Activated naive CD8-positive, alpha-beta T cell treated with anti-CD3 and anti-CD28 coated beads, Interleukin-2, amount 10 ng/mL, durations not matched to agents 7 days and 5 days (primary cell): ENCODE measurements at places on chromosomes 12 and 14.

DNA sequence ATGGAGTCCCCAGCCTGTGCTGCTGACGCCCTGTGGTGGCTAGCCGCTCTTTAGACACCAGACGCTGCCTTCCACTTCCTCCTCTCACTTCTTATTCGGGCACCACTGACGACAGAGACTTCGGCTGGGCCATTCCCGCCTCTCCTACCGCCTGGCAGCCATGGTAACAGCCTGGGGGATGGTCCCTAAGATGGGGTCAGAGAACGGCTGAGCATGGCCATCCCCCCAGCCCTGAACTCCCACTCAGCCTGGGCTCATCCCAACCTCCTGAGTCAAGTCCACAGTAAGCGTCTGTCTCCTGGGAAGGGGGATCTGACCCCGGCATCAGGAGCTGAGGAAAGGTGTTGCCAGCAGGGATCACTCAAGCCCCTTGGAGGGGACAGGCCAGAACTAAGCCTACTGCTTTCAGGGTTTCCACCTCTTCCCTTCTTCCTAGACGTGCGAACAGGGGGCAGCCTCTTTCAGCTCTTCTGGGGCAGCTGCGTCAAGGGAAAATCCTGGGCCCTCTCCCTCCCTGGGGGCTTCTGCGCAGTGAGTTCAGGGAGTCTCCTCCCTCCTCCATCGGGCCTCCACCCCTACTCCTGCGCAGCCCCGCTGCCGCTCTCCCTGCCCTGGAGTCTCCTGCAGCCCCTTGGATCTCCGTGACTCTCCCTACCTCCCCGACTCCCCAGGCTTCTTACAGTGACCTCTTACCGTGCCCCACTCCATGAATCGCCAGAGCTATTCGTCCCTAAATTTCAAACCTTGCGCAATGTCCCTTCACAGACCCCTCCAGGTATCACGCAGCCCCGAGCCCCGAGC lies 643 bp upstream of the TAMALIN start:
- peak overlapping the region; percentile 86 for H3K4me3 ChIP-seq
- H3K27ac ChIP-seq, result peak overlapping the region; percentile 82
- H3K4me1 ChIP-seq, result peaks cover 21% of the 10 kb centered on the region
- H3K36me3 ChIP-seq, result peaks cover 2% of the 10 kb centered on the region
- peaks cover 8% of the 10 kb centered on the region for H3K27me3 ChIP-seq

DNA sequence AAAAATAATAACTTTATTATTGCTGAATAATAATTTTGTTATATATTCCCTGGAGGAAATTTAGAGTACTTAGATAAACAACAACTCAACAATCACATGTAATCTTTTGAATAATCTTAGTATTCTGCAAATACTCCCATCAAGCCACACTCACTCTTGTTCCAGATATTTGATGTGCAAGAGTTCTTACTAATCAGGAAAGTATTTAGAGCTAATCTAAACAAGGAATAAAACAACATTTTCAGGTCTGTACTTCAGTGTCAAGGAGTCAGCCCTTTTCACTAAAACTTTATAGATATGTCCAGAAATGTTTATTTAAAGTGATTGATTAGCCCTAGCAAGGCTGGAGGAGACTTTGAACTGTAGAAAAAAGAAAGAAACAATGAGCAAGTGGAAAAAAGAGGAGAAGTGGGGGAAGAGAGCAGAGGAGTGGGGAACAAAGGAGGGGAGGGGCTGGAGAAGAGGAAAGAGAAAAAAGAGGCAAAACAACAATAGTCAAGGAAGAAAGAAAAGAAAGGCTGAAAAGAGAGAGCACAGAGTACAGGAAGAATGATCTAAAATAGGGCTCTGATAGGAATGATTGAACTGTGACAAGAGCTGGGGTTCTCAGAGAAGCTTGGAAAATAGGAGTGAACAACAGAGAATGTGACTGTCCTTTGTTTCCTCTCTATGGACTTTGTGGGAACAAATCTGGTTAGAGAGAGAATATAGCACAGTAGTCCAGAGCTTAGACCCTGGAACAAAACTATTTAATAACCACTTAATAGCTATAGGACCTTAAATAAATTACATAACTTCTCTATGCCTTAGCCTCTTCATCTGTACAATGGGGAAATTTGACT lies 238.7 kb downstream of the AKAP6 start:
- no peak overlapping the region for H3K4me3 ChIP-seq
- H3K27ac ChIP-seq, result no peak overlapping the region
- H3K36me3 ChIP-seq, result no peaks in the 10 kb centered on the region
- peaks cover 11% of the 10 kb centered on the region for H3K27me3 ChIP-seq
- DNase-seq, result no peak
- H3K4me1 ChIP-seq, result peaks cover 20% of the 10 kb centered on the region

DNA sequence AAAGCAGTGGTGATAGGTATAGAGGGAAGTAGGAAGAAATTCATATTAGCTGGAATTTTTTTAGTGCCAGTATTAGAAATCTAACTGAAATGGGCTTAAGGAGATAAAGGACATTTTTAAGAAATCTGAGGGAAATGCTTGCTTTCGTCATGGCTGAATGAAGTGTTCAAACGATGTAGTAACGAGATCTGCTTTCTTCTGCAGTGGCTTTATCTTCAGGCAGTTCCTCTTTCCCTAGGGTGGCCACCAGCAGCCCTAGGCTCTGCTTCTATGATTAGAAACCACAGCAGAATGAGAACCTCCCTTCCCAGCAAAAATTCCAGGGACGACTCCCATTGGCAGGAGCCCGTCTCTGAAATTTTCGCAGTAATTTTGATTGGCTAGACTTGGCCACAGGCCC lies 163.9 kb upstream of the FRMD6 start:
- no peaks in the 10 kb centered on the region for H3K4me1 ChIP-seq
- H3K27me3 ChIP-seq, result no peaks in the 10 kb centered on the region

DNA sequence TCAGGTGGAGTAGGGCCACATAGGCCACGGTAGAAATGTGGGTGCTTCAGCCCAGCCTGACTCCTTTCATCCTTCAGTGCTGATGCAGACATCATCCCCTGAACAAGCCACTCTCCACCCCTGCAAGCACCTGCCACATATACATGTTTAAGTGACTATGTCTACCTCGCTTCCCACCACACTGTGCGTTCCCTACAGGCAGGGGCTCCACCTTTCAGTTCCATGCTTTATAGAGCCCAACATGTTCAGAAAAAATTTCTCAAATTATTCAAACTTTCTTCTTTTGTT lies 11.6 kb downstream of the SLC7A7 start:
- no peaks in the 10 kb centered on the region for H3K36me3 ChIP-seq
- H3K27me3 ChIP-seq, result peaks cover 30% of the 10 kb centered on the region
- H3K4me1 ChIP-seq, result no peaks in the 10 kb centered on the region
- no peak overlapping the region for H3K27ac ChIP-seq
- no peak overlapping the region for H3K4me3 ChIP-seq
- no peak for DNase-seq

GRCh38 chr12:7374423-7375144 lies 69.4 kb downstream of the CD163L1 start:
- no peak overlapping the region for H3K27ac ChIP-seq
- no peaks in the 10 kb centered on the region for H3K36me3 ChIP-seq
- peaks cover 16% of the 10 kb centered on the region for H3K27me3 ChIP-seq
- no peaks in the 10 kb centered on the region for H3K4me1 ChIP-seq
- H3K4me3 ChIP-seq, result no peak overlapping the region

DNA sequence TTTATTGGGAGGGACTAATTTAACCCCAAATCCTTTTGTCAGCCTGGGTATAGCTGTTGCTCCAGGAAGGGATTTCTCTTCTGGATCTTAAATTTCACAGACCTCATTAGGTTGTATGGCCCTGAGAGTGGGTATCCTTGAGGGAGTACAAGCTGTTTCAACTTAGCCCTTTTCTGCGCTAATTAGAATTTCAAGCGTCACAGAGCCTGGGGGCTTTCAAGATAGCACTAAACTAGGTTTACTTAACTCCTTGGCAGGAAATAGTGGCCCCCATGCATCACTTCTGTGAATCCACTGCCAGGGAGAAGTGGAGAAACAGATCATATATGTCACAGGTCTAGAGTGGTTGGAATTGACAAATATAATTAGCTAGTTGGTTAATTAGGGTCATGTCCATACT lies 5.9 kb upstream of the PDE1B start:
- peaks cover 22% of the 10 kb centered on the region for H3K36me3 ChIP-seq
- H3K4me3 ChIP-seq, result no peak overlapping the region
- H3K27ac ChIP-seq, result no peak overlapping the region
- no peaks in the 10 kb centered on the region for H3K27me3 ChIP-seq
- DNase-seq, result no peak
- peaks cover 7% of the 10 kb centered on the region for H3K4me1 ChIP-seq

DNA sequence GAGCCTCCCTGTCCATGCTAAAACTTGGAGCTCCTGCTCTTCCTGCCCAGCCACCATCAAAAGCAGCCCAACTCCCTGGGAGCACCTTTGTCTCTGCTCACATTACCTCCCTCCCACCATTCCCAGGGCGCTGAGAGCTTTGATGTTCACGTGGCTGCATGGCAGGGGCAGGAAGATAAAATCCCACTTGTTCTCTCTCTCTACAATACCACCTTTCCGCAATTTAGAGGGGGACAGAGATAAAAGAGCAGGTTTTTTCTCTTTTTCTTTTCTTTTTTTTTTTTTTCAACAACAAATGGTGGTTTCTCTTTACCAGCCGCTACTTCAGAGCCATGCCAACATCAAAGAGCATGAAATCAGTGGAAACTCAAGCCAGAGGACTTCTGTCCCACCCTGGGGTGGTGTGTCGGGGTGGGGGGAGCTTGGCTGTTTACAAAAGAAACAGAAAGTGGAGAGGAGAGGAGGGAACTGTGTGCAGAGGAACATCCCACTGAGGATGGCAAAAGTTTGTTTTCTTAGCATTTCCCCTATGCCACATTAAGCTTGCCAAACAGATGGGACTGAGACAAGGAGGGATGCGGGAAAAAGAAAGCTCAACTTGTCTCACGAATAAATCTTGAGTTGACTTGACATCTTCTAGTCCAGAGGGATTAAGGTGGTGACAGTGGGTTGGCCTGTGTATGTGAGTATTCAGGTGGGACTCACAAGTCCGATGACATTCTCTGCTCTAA lies 103.7 kb upstream of the NUDT4 start:
- DNase-seq, result no peak
- H3K36me3 ChIP-seq, result peaks cover 1% of the 10 kb centered on the region
- H3K27ac ChIP-seq, result peak overlapping the region; percentile 81

DNA sequence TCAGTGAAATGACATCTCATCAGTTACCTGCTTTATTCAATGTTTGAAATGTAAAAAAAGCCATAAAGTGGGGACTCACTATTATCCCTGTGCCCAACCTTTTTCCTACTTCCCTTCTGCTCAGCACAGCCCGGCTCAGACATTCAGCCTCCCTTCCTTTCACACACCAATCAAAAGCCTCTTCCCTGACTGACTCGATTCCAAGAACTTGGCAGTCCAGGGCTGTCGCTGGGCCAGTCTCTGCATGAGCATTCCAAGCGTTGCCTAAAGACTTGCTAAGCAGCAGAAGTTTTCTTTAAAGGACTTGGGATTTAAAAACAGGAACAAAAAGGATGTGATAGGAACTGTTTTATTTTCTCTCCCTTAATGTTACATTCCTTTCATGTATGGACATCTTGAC lies 22.7 kb downstream of the ITPR2 start:
- H3K27me3 ChIP-seq, result no peaks in the 10 kb centered on the region
- no peak for DNase-seq
- no peak overlapping the region for H3K4me3 ChIP-seq
- H3K4me1 ChIP-seq, result peaks cover 13% of the 10 kb centered on the region

- H3K27me3 ChIP-seq, result peaks cover 24% of the 10 kb centered on the region
- peak; percentile 49 for DNase-seq
- H3K27ac ChIP-seq, result peak overlapping the region; percentile 30
- H3K36me3 ChIP-seq, result no peaks in the 10 kb centered on the region
- peaks cover 7% of the 10 kb centered on the region for H3K4me1 ChIP-seq
Observed at GRCh38 chr12:65741656-65742017, 82.6 kb upstream of the HMGA2 start.

DNA sequence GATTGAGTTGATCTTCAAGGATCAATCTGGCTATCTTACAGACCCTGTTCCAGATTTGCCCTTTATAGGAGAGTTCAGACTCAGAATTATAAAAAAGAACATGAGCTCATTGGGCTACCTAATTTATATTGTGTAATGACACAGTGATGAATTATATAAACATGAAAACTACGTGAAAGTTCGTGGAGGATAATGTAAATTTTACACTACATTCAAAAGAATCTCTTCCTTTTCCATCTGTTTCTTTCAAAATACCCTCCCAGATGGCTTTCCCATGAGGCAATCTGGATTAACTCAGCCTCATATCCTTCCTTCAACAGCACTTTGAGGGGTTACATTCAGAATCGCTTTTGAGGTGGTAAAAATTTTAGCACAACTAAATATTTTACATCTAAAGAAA lies 129.3 kb downstream of the HMGA2 start:
- no peak for DNase-seq
- H3K36me3 ChIP-seq, result no peaks in the 10 kb centered on the region
- no peaks in the 10 kb centered on the region for H3K4me1 ChIP-seq
- H3K27me3 ChIP-seq, result peaks cover 6% of the 10 kb centered on the region
- H3K4me3 ChIP-seq, result no peak overlapping the region

DNA sequence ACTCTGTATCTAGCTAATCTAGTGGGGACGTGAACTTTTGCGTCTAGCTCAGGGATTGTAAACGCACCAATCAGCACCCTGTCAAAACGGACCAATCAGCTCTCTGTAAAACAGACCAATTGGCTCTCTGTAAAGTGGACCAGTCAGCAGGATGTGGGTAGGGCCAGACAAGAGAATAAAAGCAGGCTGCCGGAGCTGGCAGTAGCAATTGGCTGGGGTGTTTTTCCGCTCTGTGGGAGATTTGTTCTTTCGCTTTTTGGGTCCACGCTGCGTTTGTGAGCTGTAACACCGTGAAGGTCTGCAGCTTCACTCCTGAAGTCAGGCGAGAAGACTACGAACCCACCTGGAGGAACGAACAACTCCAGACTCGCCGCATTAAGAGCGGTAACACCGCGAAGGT lies 76.5 kb downstream of the SPRING1 start:
- peaks cover 2% of the 10 kb centered on the region for H3K4me1 ChIP-seq
- no peak overlapping the region for H3K27ac ChIP-seq
- H3K4me3 ChIP-seq, result no peak overlapping the region
- H3K36me3 ChIP-seq, result no peaks in the 10 kb centered on the region

- H3K27ac ChIP-seq, result no peak overlapping the region
- peaks cover 24% of the 10 kb centered on the region for H3K27me3 ChIP-seq
- H3K36me3 ChIP-seq, result no peaks in the 10 kb centered on the region
- no peak overlapping the region for H3K4me3 ChIP-seq
Observed at GRCh38 chr12:6790496-6791150, 1.3 kb downstream of the CD4 start.

GRCh38 chr12:1927051-1927680 lies 8.7 kb upstream of the CACNA2D4 start:
- H3K36me3 ChIP-seq, result no peaks in the 10 kb centered on the region
- peaks cover 19% of the 10 kb centered on the region for H3K4me1 ChIP-seq
- no peak for DNase-seq
- H3K27ac ChIP-seq, result no peak overlapping the region

DNA sequence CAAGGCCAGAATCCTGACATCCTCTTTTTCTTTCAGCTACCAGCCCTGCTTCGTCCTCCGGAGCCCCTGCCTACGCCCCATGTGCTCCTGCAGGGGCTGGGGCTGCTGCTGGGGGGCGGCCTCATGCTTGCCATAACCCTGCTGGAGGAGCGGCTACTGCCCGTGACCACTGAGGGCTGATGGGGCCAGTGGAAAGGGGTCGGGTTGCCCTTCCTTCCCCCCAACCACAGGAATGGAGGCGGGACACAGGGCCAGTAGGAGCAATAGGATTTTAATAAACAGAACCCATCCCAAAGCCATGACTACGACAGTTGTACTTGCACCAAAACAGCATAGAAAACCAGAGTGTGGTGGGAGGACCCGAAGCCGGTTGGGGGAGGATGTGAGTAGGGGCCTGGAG lies 7.7 kb downstream of the SLC39A5 start:
- no peak overlapping the region for H3K27ac ChIP-seq
- DNase-seq, result no peak
- no peaks in the 10 kb centered on the region for H3K36me3 ChIP-seq
- H3K4me3 ChIP-seq, result no peak overlapping the region
- no peaks in the 10 kb centered on the region for H3K27me3 ChIP-seq
- H3K4me1 ChIP-seq, result no peaks in the 10 kb centered on the region
